Glomerular endothelial cell (primary cell): ENCODE measurements at places on chromosomes 2 and 18. TPM values are rescaled to one million over a fixed set of nuclear protein-coding genes. Genes with fewer than 3 reads are reported as not detected.
A peak's percentile ranks its signal among the peaks of the same experiment; 100 is the strongest.

GRCh38 chr18:39037925-39038324 is 1472.3 kb upstream of the CELF4 start:
- no peak for DNase-seq

DNA sequence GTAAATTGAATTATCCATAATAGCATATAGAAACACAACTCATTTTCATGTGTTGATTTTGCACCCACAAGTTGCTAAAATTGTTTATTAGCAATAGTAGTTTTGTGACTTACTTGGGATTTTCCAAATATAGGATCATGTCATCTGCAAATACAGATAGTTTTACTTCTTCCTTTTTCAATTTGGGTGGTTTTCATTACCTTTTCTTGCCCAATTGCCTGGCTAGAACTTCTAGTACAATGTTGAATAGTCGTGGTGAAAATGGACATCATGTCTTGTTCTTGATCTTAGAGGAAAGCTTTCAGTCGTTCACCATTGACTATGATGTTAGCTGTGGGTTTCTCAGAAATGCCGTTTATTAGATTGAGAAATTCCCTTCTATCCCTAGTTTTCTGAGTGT is 60.2 kb upstream of the TCF7L1 start:
- no peak for DNase-seq

GRCh38 chr2:96241900-96242611 is 23.7 kb downstream of the TMEM127 start:
- DNase-seq = peak; percentile 58

GRCh38 chr18:69854455-69854854 is 93.2 kb downstream of the CD226 start:
- DNase-seq = no peak

- DNase-seq = no peak
Observed at GRCh38 chr2:145615626-145616025, 1095.7 kb upstream of the ZEB2 start.

DNA sequence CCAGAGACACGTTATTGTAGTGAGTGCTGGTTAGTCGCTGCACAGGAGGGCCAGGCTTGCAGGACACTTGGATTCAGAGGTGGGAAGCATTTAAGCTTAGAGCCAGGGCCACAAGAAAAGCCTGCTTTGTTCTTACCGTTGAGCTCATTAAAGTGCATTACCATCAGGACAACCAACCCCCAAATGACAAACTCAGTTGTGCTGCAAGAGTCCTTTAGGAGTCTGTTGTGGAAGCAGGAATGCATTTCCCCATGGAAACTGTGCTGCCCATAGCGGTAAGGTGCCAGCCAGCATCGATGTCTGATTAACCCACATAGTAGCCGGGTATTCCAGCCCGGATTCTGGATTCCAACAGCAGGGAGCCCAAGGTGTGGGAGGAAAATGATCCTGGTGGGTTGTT is 23.4 kb upstream of the REEP1 start:
- DNase-seq = no peak

DNA sequence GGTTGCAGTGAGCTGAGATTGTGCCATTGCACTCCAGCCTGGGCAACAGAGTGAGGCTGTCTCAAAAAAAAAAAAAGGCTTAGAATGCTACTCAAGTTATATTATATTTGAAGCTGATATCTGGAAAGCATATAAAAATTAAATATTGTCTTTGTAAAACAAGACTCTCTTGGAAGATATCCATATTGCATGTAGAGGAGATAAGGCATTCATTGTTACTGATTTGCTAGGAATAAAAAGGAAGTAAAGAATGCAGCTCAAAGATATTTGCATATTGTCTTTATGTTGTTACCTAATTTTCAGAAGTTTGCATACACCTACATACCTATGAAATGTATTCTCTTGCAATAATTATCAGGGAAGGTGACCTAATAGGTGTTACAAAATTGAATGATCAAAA is 79.4 kb downstream of the MYOM1 start:
- no peak for DNase-seq

DNA sequence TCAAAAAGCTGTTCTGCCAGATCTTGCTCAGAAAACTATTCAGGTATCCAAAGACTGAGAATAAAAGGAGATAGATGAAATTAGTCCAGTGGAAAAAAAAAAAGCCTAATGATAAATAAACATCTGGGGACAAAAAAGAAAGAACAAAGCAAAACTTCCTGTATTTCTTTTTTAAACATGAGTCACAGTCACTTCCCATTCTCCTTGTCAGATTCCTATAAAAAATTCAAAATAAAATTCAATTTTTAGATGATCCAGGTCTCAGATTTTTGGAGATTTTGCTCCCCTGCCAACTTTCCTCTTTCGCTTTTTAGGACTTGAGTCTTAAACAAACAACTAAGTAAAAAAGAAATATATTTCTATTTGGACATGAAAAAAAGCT is 127.4 kb downstream of the MEIS1 start:
- DNase-seq = no peak

- DNase-seq = no peak
Observed at GRCh38 chr2:19536136-19536535, 177.7 kb upstream of the OSR1 start.

Gene CXCR4
- 68.4 and 211 TPM in 2 replicates for total RNA-seq

Gene RSAD2
- 0.44 and 12.7 TPM in 2 replicates for total RNA-seq

Gene LCT
- under 0.01 TPM in 1 of 2 replicates, not detected in the other for total RNA-seq

Gene TRIM43
- total RNA-seq = not detected in 2 replicates

Gene SLC19A3
- not detected in 2 replicates for total RNA-seq

Gene MERTK
- 10.3 and 18.8 TPM in 2 replicates for total RNA-seq

Gene GPR39
- total RNA-seq = 0.29 and 1.2 TPM in 2 replicates

Gene APOB
- total RNA-seq = 0.10 and 0.18 TPM in 2 replicates

Gene MBOAT2
- 17.5 and 18.8 TPM in 2 replicates for total RNA-seq
